Activated CD8-positive, alpha-beta T cell treated with anti-CD3 and anti-CD28 coated beads for 36 hours (primary cell): ENCODE measurements at places on chromosomes 6 and 20. TPM values are rescaled to one million over a fixed set of nuclear protein-coding genes. Genes with fewer than 3 reads are reported as not detected.

MATN4 gene
- total RNA-seq, result 0.74 TPM

DNA sequence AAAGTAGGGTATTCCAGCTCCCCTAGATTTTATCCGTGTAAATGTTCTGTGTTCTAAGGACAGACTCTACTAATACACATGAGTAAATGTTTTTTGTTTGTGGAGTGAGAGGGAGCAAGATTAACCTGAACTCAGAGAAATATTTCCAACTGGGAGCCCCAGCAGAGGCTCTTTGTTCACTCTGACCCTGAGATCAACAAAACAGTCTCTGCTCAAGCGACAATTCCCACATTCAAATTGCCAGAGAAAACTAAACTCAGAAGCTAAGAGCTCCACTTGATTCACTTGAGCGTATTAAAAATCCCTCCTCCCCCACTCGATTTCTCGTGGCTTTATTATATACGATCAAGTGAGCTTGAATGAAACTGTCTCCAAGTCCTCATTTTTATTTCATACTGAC lies 413.9 kb upstream of the JARID2 start:
- DNase-seq, result no peak

GRCh38 chr6:75863001-75863400 lies 114.0 kb downstream of the MYO6 start:
- DNase-seq, result no peak

- DNase-seq, result no peak
Observed at GRCh38 chr20:19986419-19986818, 30.7 kb upstream of the NAA20 start.

DNA sequence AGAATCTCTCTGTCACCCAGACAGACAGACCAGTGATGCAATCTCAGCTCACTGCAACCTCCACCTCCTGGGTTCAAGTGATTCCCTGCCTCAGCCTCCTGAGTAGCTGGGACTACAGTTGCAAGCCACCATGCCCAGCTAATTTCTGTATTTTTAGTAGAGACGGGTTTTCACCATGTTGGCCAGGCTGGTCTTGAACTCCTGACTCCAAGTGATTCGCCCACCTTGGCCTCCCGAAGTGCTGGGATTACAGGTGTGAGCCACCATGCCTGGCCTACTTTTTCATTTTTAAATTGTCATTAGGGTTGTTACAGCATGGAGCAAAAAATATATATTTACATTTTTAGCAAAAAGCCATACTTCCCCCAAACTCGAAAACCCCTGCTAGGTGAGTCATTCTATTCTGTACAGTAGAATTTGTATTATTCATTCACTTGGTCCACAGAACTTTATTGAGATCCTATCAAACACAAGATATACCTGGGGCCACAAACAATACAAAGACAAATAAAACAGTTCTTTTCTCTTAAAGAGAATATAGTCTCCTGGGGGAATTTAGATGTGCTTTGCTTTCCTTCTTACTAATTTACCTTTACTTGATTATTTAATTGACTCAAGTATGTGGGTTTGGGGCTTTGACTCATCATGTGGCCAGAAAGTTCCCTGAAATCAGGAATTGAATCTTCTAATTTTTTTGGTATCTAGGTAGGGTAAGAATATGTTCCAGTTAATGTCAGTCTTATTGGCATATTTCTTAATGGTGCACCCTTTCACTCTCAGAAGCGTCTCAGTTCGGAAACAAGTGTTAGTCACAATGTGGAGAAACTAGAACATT lies 16.6 kb upstream of the CCND3 start:
- peak; percentile 79 for DNase-seq

DNA sequence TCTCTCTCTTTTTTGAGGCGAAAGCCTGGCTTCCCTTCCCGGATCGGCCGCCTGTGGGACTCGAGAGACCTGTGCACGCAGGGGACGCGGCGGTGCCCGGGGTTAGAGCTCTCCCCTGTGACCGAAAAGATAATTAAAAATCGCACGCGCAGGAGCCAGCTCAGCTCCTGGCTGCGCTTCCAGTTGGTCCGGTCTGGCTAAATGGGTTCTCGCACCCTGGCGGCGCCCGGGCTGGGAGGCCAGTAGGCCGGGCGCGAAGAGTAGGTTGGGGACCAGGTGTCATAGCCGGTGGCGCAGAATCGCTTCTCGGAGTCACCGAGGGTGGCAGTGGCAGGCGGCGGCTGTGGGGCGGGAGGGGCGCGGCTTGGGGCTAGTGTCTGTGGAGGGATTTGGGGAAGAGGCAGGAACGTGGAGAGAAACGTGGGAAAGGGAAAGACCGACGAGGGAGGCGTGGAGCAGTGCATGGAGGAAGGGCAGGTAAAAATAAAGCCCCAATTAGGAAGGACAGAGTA lies 41.9 kb upstream of the SUPT3H start:
- DNase-seq, result peak; percentile 77

- no peak for DNase-seq
Observed at GRCh38 chr20:32312718-32313424, 35.4 kb downstream of the KIF3B start.

DNA sequence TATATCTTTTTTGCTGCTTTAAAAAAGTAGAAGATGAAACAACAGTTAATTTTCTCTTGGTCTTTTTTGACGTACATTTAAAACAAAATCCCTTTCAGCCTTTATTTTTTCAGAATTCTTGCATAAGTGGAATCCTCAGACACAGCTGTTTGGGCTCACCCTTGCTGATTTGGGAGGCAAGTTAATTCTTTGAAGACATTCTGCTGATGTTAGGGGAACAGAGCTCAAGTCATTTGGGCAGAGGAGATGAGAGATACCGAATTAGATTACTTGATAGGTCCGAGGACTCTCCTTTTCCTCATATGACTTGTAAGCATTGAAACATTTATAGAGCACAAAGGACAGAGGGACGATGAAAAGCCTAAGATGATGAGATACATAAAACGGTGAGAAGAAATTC lies 567.9 kb upstream of the CITED2 start:
- DNase-seq, result no peak
